ENCODE measurements at places on chromosomes 4 and X. TPM values are rescaled to one million over a fixed set of nuclear protein-coding genes. Genes with fewer than 3 reads are reported as not detected.

DNA sequence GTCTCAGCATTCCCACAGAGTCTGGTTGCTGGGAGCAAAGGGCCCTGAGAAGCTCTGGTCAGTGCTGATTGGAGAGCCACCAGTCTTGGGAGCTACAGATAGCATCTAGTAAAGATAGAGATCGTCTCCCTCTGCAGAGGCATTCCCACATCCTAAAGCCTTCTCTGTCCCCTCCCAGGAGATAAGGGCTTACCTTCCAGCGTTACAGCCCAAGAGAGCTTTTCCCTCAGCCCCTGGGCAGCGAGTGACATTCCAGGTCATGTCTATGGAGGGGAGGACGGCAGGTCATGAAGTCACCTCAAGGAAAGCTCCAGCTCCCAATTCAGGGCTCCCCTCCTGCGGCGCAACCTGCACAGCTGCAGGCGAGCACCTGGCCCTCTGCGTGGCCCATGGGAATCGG is 29.9 kb downstream of the CLDN34 start:
- no peak for DNase-seq

GRCh38 chr4:113300471-113300928 is 251.0 kb downstream of the ANK2 start:
- no peak for DNase-seq

DNA sequence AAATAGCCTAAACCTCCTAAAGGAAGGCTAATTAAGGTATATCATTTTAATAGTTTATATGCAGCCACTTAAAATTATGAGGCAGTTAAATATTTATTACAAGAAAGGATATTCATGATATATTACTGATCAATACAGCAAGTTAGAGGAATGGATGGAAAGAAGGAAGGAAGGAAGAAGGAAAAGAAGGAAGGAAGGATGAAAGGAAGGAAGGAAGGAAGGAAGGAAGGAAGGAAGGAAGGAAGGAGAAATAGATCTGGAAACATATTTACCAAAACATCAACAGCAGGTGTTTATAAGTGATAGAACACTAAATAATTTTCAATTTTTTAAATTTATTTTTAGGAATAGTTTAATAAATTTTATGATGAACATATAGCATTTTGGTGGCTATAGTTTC is 17.5 kb downstream of the SLC7A11 start:
- no peak for DNase-seq

GRCh38 chr4:70704215-70704930 is 16.0 kb downstream of the UTP3 start:
- DNase-seq, result peak; percentile 62

GRCh38 chrX:103656617-103657016 is 27.8 kb downstream of the TCEAL1 start:
- no peak for DNase-seq

- no peak for DNase-seq
Observed at GRCh38 chr4:154984148-154984547, 203.1 kb downstream of the RBM46 start.

DNA sequence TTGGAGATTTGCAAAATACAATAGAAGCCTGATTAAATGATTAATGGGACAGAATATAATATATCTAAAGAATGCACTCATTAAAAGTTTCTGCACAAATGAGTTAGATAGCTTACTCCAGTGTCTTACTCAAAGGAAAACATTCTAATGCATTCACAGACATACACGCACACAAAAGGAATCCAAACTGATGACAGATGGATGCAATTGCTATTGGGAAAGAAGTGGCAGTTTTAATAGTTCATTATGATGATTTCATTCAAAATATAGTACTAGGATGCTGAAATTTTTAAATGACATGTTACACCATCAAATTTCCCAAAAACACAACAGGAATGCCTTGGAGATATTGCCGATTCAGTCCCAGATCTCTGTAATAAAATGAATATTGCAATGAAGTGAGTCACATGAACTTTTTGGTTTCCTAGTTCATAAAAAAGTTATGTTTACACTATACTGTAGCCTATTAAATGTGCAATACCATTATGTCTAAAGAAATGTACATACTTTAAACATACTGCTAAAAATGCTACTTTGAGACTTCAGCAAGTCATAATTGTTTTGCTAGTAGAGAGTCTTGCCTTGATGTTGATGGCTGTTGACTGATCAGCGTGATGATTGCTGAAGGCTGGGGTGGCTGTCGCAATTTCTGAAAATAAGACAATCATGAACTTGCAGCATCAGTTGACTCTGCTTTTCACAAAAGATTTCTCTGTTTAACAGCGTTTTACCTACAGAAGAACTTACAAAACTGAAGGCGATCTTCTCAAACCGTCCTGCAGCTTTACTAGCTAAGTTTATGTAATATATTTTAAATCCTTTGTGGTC is 45.6 kb downstream of the BBS12 start:
- DNase-seq, result no peak

GRCh38 chr4:158333820-158334219 is 123.5 kb downstream of the TMEM144 start:
- DNase-seq, result no peak

The RAB40A gene
- not detected for total RNA-seq

The MAGEA11 gene
- total RNA-seq, result not detected

DNA sequence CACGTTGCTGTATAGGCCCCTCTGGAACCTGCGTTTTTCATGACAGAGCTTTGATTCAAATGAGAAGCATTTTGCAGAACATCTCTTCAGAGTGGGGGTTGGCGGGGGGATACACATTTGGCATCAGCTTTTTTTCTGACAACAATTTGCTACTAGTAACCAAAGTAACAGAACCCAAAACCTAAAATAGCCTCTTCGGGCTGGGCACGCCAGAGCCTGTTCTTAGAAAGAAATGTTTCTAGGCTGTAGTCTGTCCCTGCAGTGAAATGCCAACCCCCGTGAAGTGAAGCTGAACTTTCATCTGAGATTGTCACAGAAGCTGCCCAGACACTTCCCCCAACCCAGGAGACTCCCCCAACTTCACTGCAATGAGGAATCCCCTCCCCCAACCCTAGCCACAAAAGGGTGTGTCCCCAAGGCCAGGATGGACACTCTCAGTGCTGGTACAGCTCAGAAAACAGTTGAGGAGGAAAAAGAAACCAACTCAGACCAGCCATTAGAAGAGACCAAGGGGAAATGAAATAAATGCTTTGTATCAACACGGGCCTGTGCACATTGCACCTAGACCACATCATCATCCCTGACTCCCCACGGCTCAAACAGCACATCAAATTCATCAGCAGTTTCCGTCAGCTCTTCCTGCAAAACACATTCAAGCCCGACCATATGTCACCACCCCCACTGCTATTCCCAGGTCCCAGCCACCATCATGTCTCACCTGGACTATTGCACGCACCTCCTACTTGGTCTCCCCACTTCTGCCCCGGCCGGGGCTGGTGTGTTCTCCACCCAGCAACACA is 8.4 kb upstream of the MAN2B2 start:
- no peak for DNase-seq

GRCh38 chrX:77447653-77448569 is 722 bp downstream of the FGF16 start:
- no peak for DNase-seq

The PITX2 gene
- total RNA-seq, result not detected

- DNase-seq, result no peak
Observed at GRCh38 chr4:3777669-3778068, 11.5 kb downstream of the ADRA2C start.

The HPGDS gene
- total RNA-seq, result not detected

DNA sequence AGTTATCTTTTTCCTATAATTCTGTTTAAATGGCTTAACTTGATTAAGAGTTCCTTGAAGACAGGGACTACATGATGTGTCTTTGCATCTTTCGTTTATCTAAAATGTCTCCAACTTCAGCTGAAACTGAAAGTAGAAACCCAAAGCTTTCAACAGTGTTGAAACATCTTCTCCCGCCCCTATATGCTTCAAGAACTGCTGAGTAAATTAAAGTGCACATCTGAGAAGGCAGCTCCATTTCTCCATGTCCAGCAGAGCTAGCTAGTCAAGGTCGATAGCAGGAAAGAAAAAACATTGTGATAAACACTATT is 185.7 kb upstream of the TBL1X start:
- DNase-seq, result no peak

The CITED1 gene
- total RNA-seq, result not detected

GRCh38 chrX:13239272-13239671 is 80.6 kb downstream of the ATXN3L start:
- DNase-seq, result no peak

DNA sequence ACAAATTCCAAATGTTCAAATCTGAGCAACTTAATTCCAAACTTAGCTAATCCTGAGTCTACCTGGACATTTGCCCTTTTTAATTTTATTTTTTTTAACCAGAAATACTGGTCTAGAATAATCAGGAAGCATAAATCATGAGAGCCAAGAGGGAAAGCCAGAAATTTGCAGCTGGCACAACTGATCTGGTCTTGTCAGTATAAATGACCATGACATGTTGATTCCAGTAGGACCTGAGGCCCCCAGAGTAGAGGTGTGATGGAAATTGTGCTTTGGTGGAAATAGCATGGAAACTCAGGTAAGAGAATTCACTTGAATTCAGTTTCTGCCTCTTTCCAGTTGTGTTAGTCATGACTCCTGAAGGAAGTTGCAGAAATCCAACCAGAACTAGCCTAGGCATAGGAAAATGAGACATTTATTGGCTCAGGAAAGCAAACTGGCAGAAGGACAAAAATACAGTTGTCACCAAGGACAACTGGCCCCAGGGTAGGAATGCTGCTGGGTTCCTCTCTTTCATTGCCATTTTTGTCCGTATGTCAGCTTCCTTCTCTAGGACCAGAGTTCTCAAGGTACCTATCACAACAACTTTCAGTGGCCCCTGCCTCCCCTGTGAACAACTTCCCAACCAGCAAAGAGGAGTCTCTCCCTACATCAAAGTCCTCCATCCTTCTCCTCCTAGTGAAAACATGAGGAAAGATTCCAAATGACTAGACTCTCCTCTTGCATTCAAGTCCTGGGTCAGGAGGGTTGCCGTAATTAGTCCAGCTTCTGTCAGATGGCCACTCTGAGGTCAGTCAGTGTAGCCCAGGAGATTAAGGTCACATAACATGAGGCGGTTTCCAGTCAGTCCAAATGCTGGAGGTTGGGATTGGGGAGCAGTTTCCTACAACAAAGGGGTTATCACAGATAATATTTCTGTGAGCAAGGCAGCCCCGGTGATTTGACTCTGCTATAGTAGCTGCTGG is 29.3 kb upstream of the MYOZ2 start:
- no peak for DNase-seq
